CD4-positive, alpha-beta T cell treated with Interleukin-17A for 4 hours (primary cell): ENCODE measurements at places on chromosomes 13 and 19.
A peak's percentile ranks its signal among the peaks of the same experiment; 100 is the strongest.

- DNase-seq, result no peak
Observed at GRCh38 chr19:48878196-48879024, 6.2 kb downstream of the PPP1R15A start.

GRCh38 chr13:68550330-68550729 is 1320.2 kb upstream of the PCDH9 start:
- no peak for DNase-seq

DNA sequence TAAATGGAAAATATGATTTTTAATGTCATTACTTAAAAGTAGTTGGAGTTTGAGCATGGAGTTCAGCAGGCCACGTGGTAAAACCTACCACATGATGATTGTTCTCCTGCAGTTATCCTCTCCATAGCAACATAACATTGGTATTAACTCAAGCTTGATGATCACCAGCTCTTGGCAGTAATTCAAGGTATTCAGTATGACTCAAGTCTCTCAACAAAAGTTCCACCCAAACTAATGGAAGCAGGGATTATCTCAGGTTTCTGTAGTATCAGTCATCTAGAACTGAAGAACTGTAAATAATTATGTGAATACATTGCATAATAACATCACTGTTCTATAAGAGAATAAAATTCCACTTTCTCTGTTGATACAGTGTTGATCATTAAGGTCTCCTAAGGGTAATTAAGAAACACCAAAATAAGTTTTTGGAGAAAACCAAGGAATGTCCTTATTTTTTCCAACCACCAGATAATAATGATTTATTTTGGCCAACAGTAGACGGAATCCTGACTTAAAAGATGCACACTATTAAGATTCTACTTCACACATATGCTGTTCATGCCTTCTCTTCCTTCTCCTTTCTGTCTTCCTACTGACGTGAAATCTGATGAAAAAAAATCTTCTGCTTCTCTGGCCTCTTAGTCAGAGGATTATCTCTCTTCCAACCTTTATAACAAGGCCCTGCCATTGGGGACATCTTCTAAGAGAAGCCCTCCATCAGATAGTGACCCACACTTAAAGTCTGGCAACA is 1092.3 kb downstream of the EFNB2 start:
- no peak for DNase-seq

GRCh38 chr19:15124572-15125231 is 17.5 kb downstream of the SYDE1 start:
- no peak for DNase-seq

- no peak for DNase-seq
Observed at GRCh38 chr19:49643466-49643865, 1.5 kb downstream of the SCAF1 start.

GRCh38 chr13:52125547-52125946 is 3.3 kb downstream of the NEK5 start:
- no peak for DNase-seq

GRCh38 chr19:3068071-3068470 is 5.8 kb upstream of the TLE5 start:
- DNase-seq, result no peak

DNA sequence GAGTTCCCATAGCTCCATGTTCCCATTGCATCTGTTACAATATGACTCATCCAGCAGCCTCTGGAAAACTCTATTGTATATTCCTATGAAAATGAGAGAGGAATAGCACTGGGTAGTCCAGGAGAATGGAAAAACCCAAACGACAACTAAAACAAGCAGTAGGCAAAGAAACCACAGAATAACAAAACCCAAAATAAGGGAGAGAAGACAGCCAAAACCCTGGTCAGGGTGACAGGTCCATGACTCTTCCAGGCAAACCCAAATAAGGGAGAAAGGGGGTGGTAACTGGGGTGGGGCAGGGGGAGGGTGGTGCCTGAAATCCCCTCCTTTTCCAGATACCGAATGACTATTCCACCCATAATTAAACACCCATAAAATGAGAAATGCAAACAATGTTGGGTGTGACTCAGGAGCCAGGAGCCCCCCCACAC is 4.0 kb upstream of the ZNF8 start:
- no peak for DNase-seq

DNA sequence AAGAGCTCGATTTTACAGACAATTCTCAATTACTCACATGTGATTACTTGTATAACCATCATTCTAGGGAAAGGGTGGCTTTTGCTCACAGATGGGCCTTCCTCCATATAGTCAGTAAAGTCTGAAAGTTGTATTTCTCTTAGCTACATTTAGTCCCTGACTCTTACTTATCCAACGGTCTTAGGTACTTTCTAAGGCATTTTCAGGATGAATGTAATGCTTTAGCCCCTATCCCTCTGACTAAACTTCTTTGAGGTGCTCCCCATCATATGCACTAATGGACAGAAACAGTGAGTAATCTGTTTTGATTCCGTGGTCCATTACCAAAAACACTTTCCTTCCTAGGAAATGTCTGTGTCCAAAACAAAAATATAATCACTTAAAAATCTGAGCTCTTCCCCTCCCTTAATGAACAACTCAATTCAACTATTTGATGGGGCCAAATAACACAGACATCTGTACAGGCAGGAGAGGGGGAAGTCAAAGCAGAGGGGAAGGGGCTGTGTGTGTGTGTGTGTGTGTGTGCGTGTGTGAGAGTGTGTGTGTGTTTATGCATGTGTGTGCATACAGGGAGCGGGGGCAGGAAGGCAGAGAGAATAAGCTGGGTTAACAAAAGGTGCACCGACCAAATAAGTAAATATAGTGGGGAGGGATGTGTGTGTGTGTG is 84.9 kb downstream of the USP12 start:
- DNase-seq, result no peak

- DNase-seq, result no peak
Observed at GRCh38 chr19:30718014-30718413, 345.8 kb downstream of the ZNF536 start.

- DNase-seq, result no peak
Observed at GRCh38 chr13:112844411-112844810, 124.6 kb upstream of the MCF2L start.

DNA sequence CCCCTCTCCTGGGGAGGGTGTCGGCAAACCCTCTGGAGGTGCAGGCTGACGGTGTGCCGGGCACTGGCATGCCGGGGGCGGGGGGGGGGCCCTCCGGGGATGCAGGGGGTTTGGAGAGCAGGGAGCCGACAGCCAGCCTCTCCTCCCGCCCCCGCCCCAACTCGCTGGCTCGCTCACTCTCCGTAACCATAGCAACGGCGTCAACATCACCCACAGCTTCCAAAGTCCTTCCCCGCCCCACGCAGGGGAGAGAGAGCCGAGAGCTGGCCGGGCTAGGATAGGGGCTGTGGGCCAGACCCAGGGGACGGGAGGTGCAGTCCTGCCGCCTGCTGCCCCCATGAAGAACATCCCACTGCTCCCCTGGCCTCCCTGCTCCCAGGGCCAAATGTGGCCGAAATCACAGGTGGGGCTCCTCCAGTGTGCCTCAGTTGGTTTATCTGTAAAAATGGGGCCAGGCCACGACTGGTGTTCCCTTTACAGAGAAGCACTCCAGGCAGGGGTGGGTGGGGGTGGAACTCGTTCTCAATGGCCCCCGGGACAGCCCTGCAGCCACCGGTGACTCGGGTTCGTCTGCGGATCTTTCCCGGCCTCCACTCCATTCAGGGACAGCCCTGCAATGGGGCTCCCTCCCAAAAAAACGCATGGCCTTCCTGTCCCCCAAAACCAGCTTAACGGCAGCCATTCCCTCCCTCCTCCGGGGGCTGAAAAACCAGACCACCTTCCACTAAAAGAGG is 3.2 kb downstream of the KLF16 start:
- DNase-seq, result peak; percentile 71

DNA sequence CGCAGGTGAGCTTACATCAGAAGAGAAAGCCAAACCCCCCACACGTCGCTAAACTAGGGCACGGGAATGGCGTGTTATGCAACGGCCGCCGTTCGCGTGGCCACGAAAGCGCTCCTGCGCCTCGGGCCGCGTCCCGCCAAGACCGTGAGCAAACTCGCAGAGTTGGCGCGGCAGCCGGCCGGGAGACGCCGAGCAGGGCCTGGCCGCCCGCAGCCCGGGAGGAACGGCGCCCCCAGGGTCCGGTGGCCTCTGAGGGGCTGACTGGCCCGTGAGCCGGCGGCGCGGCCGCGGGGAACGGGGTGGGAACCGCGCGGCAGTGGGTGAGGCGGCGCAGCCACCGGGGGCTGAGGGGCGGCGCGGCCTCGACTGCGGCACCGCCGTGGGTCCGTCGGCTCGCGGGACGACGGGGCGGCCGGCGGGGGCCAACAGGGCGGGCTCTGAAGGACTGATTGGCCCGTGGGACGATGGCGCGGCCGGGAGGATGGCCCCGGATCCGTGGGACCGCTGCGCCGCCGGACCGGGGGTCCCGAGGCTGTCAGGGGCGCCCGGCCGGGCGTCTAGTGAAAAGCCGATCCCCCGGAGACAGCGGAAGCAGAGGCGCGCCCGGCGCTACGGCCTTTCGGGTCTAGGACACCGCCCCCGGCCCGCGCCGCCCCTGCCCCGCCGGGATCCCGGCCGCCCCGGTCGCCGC is 903 bp downstream of the LATS2 start:
- DNase-seq, result no peak

- no peak for DNase-seq
Observed at GRCh38 chr19:48844472-48844871, 8.2 kb upstream of the HSD17B14 start.

- DNase-seq, result no peak
Observed at GRCh38 chr13:101627556-101627943, 175.1 kb downstream of the ITGBL1 start.

DNA sequence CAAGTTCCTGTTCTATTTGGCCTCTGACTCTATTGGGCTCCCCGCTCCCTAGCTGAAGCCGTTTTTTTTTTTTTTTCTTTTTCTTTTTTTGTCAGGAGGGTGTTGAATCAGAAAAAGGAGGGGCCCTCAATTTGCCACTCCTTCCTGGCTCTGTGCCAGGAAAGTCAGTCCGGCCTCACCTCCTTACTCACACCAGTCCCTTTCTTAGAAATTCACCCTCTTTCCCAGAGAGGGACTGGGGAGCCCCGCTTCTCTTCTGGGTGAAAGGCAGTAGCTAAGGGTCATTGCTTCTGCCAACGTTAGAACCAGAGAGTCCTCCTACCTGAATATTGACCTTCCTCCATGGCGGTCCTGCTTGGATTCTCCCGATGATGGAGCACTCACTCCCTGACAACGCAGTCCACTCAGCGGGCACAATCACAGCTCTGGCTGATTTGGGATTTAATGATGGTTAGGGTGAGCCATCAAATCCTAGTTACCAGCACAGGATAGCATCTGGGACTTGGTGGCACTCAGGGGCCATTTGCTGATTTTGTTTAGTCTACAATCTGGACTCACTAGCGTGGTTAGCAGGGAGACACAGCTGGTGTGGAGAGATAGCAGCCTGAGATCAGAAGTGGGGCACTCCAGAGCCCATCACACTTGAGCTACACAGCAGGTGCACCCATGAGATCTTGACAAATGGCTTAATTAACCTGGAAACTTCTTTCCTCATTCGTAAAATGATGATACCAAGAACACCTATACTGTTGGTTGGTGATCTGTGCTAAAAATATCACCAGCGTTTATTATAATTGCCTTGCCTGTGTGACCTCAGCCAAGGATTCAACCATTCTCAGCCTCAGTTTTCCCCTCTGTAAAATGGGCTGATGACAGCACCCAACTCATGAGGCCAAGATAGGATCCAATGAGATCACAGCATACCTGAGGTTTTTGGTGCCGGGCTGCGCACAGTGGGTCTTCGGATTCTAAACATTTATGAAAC is 2.2 kb downstream of the FCER2 start:
- DNase-seq, result no peak

DNA sequence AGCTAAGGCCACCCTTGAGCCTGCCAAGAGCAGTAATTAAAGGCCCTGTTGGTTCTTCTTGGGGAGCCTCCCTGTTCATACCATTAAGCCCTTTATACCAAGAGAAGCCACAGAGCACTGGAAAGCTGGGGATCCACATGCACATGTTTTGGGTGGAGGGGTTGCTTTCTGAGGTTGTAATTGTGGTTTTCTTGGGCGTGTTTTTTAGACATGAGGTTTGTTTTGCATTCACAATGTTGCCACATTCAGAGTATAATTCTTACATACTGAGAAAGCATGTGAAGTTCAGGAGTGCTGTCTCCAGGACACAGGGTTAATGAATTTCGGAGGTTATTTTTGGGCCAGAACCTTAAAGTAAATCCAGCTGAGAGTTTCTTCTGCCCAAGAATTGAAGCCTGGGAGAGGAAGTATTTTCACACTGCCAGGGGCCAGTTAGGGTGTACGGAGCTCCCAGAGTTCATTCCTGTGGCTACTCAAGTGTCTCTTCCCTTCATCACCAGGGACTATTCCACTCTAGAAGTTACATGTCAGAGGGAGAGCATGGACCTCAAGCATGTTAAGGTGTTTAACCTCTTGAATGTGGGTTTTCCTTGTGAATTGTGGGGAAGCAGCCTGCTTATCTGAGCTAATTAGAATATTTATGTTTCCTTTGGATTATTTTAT is 37.0 kb downstream of the ZNF136 start:
- no peak for DNase-seq

- DNase-seq, result no peak
Observed at GRCh38 chr13:28333204-28333881, 161.6 kb downstream of the FLT1 start.
